ENCODE measurements at places on chromosomes 12 and 14.

DNA sequence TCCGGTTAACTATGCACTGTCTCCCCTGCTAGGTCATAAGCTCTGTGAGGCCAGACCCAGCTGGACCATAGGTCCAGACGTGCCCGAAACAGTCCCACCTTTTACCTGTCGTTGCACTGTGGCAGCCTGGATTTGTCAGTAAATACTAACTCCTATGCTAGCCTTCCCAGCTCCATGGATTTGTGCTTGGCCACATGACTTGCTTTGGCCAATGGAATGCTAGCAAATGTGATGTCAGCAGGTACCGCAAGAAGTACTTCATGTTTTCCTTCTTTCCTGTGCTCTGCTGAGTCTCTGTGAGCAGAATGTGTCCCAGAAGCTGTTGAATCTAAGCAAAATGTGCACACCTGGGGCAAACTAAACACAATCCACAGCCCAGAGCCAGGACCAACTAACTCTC, 157.2 kb downstream of the ANO2 start:
- DNase-seq: no peak

DNA sequence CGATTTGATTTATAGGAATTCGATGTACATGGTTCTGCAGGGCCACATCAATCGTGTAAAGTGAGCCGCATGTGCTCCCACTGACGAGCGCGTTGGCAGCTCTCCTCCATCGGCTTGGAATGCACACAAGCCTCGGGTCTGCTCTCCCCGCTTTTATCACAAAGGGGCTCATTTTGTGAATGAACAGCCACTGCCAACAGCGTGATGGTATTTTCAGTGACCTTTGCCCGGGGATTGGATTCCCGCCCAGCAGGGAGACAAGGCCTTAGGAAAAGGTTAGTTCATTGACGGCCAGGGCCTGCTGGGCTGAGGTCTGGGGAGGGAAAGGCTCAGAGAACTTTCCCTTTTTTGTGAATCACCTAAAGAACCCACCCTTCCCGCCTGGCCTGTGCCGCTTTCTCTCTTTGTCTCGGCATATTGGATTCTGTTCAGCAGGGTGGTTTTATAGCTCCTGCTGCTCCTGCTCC, 232.1 kb downstream of the MSRB3 start:
- DNase-seq: no peak

DNA sequence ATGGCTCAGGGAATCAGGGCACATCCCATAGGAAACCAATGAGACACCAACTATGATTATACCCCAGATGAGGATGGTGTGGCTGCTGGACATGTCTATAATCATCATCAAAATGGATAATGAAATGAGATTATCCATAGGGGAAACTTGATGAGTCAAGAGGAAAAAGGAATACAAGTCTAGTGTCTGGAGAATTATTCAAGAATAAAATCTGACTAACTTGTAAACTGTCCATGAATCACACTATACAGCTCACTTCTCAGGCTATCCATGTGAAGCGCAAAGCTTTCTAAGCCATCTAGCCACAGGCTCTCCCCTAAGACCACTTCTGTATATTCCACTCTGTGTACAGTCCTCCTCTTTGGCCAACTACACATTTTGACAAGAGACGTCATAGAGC, 52.5 kb downstream of the DUSP16 start:
- no peak for DNase-seq

GRCh38 chr12:32975122-32975521, 78.5 kb upstream of the PKP2 start:
- no peak for DNase-seq

- DNase-seq: no peak
Observed at GRCh38 chr14:61691495-61691894, 3.8 kb upstream of the HIF1A start.

GRCh38 chr14:102777711-102778337, 575 bp downstream of the TRAF3 start:
- no peak for DNase-seq

- no peak for DNase-seq
Observed at GRCh38 chr14:20580242-20580641, 7.6 kb downstream of the RNASE11 start.

- no peak for DNase-seq
Observed at GRCh38 chr12:131204416-131205274, 250.9 kb downstream of the ADGRD1 start.

DNA sequence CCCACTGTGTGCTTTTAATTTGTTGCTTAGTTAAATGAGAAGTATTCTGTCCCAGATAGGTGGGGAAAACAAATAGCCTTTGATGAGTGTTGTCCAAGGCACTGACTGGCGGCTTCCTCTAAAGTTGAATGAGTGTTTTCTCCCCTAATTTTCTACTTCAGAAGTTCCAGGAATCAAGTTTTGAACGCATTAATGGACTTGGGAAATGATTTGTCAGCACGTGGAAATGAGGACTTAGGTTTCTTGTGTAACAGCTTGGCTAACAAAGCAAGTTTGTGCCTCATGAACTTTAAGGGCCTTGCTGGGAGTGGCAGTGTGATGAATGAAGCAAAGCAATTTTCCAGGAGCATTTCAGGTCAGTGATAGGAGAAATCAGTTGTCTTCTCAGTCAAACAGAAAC, 56.9 kb downstream of the LIN52 start:
- no peak for DNase-seq

DNA sequence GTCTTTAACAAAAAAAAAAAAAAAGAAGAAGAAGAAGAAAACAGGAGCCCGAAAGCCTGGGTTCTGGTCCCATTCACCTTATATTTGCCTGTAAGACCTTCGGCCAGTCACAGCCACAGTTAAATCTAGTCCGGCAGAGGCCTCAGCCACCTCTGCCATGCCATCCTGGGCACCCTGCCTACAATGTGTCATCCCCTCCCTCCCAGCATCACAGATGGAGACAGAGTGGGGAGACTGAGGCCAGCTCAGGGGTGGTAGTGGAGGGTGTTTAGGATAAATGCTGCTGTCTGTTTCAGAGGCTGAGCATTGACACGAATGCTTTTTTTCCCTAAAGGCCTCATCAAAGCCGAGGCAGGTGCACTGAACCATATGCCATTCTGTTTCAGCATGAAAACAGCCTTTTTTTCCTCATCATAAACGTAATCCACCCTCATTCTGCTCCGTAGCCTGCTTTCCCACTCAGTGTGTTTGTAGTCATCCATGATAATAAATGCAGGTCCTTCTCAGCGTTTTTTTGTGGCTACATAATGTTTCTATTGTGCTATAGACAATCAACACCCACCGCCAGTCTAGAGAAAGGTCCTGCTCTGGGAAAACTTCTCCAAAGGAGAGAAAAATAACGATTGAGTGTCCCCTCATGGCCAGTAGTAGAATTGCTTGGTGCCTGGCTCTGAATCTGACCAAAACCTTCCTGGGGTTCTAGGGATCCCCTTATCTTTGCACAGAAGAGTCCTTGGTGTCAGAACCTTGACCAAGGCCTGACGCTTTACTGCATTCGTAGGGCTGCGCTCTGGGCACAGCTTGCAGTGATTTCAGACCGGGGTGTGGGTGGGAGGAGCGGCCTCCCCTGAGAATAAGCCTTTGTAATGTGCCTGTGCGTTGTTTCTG, 41.1 kb upstream of the TSPAN9 start:
- no peak for DNase-seq

DNA sequence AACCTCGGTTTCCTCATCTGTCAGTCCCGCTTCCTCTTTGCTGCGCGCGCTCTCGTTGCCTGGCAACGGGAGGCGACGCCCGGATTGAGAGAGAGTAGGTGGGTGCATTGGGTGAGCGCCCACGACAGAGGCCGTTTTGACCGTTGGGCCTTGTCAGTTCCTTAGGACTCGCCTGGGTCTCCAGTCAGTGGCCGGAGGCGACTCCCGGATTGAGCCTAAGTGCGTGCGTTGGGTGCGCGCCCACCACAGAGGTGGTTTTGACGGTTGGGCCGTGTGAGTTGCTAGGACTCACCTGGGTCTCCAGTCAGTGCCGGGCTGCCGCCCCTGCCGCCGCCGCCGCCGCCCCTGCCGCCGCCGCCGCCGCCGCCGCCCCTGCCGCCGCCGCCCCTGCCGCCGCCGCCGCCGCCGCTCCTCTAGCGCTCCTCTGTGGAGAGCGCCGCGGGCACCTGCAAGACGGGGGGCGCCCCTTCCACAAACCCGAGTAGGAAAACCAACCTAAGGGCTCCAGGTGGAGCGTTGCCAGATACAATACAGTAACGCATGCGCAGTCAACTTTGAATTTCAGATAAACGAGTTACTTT, 37.2 kb downstream of the APOBEC1 start:
- no peak for DNase-seq

- no peak for DNase-seq
Observed at GRCh38 chr12:104507672-104508071, 50.9 kb downstream of the CHST11 start.

- no peak for DNase-seq
Observed at GRCh38 chr12:9796346-9796745, 30.9 kb upstream of the KLRF1 start.

DNA sequence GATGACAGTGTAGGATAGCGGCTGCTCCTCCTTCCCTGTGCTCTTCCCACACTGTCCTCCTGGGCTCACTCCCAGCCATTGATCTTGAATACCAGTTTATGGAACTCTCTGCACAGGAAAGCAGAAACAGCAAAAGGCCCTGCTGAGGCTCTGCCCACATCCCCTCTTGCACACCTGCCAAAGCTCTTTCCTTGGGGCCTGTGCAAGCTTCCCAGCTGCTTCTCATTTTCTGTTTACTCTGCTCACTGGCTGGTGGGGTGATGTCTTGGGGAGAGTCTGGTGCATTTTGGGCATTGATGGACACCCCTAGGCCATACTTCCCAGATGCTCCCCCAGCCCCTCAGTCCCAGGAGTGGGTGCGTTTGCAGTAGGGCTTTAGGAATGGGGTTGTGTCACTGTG, 361.8 kb downstream of the TMEM121 start:
- no peak for DNase-seq

Measured in stimulated activated CD8-positive, alpha-beta memory T cell treated with anti-CD3 and anti-CD28 coated beads, Interleukin-15, amount 100 ng/mL, for 24 hours (primary cell).